CD4-positive, CD25-positive, alpha-beta regulatory T cell (primary cell): ENCODE measurements at places on chromosomes 3 and 15.

DNA sequence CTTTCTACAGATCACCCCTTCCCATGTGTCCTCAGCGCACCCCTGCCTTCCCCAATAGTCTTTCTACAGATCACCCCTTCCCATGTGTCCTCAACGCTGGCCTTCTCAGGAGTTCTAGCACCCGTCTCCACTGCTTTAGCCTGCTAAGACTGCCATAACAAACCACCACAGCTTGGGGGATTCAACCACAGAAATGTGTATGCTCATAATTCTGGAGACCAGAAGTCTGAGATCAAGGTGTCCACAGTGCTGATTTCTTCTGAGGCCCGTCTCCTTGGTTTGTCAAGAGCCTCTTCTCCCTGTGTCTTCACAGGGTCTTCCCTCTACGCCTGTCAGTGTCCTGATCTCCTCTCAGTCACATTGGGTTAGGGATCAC lies 68.1 kb upstream of the CGNL1 start:
- no peak for DNase-seq

DNA sequence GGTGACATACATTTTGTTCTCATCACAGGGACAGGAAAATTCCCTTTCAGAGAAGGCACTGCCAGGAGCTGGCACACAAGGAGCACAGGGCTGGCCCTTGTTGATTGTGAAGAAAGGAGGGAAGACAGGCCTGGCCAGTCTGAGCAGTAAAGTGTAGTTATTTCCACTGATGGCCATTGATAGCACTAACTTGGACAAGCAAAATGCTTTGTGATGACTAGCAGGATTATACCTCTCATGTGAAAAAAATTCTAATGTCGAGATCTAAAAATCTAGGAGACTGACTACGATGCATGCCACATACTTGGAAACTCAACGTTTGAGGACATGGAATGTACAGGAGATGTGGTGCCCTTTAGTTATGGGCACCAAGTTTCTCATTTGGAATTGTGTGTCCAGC lies 54.3 kb upstream of the ST8SIA2 start:
- no peak for DNase-seq

DNA sequence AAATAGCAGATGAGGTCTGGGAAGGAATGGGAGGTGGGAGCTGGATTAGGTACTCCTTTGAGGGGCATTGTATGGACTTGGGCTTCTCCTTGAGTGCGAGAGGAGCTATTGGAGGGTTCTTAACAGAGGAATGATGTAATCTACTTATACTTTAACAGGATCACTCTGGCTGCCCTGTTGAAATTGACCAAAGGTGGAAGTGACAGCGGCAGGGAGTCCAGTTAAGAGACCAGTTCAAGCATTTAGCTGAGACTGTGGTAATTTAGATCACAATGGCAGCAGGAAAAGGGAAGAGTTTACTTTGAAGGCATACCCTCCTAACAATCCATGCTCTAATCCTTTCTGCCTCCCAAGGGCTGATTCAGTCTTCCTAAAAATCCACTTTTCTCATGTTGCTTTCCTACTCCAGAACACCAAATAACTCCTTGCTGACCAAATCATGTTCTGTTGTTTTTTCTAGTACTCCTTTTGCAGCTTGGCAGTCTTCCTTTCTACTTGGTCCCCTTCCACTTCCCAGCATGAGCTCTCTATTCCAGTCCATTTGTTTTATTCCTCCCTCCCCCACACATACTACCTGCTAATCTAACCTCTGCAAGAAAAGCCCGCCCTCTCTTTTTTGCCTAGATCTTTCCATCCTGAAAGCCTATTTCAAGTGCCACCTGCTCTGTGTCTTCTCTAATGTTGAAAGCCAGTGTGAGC lies 139.4 kb downstream of the NECTIN3 start:
- no peak for DNase-seq

DNA sequence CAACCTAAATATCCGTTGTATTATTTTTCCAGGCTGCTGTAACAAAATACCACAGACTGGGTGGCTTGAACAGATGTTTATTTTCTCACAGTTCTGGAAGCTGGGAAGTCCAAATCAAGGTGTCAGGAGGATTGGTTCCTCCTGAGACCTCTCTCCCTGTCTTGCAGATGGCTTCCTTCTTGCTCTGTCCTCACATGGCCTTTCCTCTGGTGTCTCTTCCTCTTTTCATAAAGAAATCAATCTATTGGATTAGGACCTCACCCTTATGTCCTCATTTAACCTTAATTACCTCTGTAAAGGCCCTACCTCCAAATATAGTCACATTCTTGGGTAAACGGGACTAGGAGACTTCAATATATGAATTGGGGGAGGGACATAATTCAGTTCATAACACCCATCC lies 89.2 kb upstream of the PLCL2 start:
- no peak for DNase-seq

DNA sequence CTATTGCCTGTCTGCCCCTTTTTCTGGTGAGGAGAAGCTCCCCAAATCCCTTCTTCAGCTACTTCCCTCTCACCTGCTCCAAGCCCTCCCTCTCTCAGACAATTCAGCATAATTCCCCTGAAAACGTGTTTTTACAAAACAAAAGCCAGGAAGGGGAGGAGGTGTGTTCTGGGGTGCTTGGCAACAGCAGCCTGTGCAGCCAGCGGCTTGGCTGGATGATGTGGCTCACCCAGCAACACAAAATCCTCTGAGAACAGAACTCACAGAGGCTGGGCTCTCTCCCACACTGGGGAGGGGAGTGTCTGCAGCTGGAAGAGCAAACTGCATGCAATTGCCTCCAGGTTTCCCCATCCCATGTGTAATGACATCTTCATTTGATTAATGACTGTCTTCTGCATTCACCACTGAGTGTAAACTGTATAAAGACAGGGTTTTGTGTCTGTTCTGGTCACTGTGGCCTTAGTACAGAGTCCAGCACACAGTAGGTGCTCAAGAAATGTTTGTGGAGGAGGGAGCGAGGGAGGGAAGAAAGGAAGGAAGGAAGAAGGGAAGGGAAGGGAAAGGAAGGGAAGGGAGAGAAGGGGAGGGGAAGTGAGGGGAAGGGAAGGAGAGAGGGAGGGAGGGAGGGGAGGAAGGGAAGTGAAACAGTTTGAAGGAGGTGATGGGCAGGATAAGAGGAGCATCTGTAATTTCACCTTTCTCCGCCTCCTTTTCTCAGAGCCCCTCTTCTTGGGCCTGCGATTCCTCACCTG lies 70.1 kb upstream of the GLCE start:
- DNase-seq = no peak

GRCh38 chr3:18772699-18773305 lies 347.7 kb upstream of the SATB1 start:
- DNase-seq = no peak

DNA sequence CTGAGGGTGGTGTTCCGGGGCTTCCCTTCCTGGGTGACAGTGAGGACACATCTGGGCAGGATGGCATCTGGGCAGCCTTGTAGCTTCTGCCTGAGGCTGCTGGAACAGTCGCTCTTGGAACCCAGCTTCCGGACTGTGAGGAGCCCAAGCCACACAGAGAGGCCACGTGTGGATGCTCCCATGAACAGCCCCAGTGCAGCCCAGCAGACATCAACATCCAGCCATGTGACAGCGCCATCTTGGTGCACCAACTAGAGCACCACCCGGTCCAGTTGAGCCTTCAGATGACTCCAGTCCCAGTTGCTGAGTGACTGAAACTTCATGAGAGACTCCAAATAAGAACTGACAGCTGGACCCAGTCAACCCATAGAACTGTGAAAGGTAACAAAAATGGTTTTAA lies 15.5 kb upstream of the CTSH start:
- no peak for DNase-seq

DNA sequence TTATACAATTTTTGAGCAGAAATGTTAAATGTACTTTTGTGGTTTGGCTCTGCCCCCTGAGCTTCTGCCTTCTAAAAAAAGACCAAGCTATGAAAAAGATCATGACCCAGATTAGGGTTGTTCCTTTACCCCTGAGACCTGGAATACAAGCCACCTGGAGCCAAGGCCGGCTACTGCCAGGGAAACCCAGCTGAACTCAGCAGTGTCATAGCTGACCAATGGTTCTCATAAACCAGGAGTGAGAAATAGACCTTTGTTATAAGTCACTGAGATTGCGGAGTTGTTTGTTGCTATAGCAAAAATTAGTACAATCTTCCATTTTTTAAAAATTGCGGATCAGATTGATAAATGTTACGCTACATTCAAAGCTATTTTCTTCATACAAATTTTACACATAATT lies 1261.7 kb downstream of the ROBO1 start:
- DNase-seq = no peak

DNA sequence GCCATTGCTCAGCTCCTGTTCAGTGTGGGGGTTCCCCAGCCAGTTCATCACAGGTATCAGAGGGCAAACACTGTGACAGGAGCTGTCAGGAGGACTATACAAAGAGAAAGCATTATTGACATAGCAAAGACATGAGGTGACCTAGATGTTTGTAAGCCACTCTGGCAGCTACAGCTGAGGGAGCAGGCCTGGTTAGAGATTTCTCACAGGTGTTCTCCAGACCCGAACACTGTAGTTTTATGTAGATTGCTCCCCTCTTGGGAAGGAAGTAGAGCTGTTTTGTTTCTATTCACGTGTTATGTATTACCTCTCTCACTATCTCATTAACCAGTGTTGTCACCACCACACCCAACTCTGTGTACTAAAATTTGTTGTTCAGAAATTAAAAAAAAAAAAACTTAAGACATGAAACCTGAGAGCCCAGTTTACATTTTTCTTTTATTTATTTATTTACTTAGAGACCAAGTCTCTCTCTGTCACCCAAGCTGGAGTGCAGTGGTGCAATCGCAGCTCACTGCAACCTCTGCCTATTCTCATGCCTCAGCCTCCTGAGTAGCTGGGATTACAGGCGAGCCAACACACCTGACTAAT lies 123.7 kb downstream of the RBPMS2 start:
- DNase-seq = peak; percentile 70

DNA sequence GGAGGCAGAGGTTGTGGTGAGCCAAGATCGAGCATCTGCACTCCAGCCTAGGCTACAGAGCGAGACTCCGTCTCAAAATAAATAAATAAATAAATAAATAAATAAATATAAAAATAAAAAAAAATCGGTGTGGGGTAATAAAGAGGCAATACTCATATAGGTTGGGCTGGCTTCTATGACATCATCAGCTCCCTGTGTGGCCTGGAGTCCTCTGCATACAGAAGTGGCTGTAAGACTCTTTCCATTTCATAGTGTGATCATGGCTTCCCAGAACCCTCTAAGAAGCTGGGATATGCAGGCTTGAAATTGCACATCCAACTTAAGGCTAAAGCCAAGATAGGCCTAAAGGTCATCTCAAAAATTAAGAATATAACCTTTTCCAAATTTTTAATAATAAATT lies 101.6 kb downstream of the ZIC4 start:
- no peak for DNase-seq

- no peak for DNase-seq
Measured at GRCh38 chr3:132630612-132631011, 29.0 kb downstream of the ACAD11 start.

- no peak for DNase-seq
Measured at GRCh38 chr3:150372320-150372719, 35.8 kb upstream of the TSC22D2 start.

DNA sequence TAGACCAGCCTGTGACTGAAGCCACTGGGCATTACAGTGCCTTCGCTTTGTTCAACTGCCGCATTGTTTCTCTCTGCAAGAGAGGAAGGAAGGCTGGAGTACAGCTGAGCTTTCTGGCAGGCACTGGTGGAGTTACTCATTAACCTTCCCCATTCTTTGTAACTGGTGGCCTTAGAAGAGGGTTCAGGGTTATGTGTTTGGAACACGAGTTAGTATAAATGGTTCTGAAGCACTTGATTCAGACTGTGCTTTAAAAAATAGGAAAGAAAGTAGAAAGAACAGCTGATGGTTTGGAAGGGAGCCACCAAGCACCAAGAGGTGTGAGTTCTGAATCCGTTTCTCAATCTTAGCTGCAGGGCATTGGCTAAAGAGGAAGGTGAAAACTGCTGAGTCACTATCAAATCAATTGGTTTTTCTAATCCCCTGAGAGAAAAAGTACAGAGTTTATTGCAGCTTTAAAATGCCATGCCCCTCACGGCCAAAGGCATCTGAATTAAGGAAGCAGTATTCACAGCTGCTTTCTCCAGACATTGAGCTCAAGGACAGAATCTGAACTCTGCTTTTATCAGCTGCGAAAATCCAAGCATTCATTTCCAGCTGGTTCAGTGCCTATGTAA lies 3.6 kb downstream of the HGD start:
- DNase-seq = no peak

- DNase-seq = peak; percentile 56
Measured at GRCh38 chr15:58369261-58369701, 62.5 kb upstream of the LIPC start.

GRCh38 chr15:38398134-38398533 lies 55.8 kb upstream of the FAM98B start:
- DNase-seq = no peak

DNA sequence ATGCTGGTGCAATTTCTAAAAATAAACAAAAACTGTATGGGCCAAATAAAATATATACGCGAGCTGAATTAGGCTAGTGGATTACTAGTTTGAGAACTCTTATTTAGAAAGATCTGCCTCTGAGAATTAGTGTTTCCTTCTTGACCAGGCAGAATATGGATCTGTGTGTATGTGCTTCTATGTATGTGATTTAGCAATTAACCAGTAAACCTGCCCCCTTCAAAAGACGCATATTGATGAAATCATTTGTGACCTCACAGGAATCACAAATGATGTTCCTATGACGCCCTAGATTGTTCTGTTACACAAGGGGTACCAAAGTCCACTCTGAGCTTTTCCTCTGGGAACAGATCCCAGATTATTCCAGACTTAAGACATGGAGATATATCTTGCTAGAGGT lies at the start of gene TUSC7:
Gene TUSC7, plus strand, starts transcription at position 301 of the 400 bp plus-strand sequence.
- no peak for DNase-seq

GRCh38 chr3:61600195-61600594 lies 38.8 kb downstream of the PTPRG start:
- no peak for DNase-seq

DNA sequence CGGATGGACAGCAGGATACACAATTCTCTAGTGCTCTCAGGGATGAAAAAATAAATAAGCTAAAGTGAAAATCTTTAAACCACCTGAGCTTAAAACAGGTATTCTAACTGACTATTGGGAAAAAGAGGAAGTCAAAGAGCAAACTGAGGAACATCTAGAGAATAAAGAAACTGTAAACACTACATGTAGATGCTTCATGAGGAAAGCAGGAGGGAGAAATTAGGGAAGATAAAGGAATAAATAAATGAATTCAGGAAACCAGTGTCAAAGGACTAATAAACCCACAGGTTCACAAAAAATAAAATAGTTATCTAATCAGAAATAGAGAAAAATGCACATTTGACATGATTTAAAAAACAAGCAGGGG lies 525 bp upstream of the MCCC1 start:
- DNase-seq = no peak

GRCh38 chr3:57230006-57230405 lies 2.5 kb downstream of the APPL1 start:
- no peak for DNase-seq

- peak; percentile 50 for DNase-seq
Measured at GRCh38 chr3:57791245-57791644, 35.1 kb downstream of the SLMAP start.
